ENCODE measurements at places on chromosomes 13 and 19.

DNA sequence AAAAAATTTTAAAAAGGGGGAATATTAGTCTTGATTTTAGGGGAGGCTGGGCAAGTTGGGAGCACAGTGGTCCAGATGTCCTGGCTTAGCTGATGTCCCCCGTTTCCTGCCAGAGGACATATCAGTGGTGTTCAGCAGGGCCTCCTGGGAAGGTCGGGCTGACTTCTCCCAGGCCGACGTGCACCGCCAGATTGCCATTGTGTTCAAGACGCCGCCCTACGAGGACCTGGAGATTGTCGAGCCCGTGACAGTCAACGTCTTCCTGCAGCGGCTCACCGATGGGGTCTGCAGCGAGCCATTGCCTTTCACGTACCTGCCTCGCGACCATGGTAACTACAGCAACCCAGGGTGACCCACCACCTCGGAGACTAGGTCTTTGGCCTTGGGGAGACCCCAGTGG is 6.4 kb upstream of the CLASRP start:
- DNase-seq: no peak

DNA sequence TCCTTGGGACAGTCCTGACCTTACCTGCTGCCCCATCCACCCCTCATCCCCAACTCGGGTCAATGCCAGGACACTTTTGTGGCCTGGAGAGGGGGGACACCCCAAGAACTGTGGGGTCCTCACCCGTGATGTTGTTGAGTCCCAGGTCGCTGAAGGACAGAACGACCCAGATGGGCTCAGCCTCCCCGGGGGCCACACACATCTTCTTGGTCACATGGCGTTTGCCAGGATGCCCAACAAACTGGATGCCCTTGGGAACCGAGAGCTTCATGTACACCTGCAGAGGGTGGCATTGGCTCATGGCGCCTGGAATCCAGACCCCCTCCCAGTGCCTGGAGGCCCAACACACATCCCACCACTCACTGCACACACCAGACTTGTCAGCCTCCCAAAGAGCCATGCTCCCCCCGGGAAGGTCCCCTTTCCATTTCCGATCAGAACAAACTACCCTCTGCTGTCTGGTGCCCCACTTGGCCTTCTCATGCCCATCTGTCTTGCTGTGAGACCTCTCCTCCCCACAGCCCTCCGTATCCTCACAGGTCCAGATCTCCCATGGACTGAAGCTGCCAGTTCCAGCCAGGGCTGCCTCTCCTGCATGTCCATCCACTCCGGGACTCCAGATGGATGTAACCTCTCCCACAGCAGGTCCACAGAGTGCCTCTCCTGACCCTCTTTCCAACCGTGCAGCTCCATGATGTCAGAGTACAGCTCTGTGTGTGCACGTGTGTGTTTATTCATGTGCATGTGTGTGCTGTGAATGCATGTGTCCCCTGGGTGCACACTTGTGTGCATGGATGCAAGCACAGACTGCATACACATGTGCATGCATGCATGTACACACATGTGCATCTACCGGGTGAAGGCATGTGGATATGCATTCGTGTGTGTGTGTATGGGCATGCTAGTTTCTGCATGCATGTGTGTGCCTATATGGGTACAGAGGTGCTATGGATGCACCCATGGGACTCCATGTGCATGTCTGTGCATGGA is 58.4 kb downstream of the F2RL3 start:
- no peak for DNase-seq

GRCh38 chr13:92487238-92487637 is 739.4 kb upstream of the GPC6 start:
- DNase-seq: no peak

GRCh38 chr13:48126944-48127830 is 32.3 kb upstream of the MED4 start:
- peak; percentile 25 for DNase-seq

GRCh38 chr19:58274771-58275201 is 4.0 kb upstream of the ZNF8 start:
- no peak for DNase-seq

DNA sequence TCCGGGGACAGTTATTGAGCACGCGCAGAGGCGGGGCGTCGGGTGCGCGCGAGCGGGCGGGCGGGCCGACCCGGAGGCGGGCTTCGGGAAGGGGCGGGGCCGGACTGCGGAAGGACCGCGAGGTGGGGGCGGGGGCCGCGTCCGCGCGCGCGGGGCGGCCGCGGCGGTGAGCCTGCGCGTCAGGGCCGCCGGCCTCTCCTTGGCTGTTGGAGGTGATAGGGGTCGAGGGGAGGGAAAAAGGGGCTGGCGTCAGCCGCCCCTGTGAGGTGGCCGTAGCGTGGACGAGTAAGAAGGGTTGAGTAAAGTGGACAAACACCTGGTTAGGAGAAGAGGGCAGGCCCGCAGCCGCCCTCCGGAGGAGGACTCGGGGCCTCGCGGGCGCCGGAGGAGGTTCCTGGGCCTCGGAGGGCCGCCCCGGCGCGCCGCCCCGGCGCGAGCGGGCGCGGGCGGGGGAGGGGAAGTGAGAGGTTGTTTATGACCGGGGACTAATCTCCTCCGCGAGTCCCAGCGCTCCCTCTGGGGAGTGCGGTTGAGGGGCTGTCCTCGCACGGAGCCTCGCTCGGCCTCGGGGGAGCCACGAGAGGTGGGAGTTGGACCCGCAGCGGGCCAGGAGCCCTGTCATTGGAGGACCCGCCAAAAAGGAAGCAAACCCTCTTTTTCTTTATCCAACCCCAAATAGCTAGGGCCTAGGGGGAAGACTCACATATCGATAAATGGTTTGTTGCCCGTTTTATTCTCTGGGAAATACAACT is 547 bp upstream of the INTS6 start:
- peak; percentile 50 for DNase-seq

GRCh38 chr19:5148794-5149190 is 179.9 kb downstream of the KDM4B start:
- DNase-seq: no peak

- no peak for DNase-seq
Observed at GRCh38 chr13:74871369-74872070, 610.4 kb downstream of the TBC1D4 start.

GRCh38 chr19:16949496-16950023 is 60.8 kb downstream of the F2RL3 start:
- DNase-seq: no peak

GRCh38 chr13:50999641-51000040 is 90.0 kb downstream of the RNASEH2B start:
- no peak for DNase-seq

GRCh38 chr19:46990991-46991676 is 28.5 kb upstream of the NPAS1 start:
- DNase-seq: peak; percentile 60

DNA sequence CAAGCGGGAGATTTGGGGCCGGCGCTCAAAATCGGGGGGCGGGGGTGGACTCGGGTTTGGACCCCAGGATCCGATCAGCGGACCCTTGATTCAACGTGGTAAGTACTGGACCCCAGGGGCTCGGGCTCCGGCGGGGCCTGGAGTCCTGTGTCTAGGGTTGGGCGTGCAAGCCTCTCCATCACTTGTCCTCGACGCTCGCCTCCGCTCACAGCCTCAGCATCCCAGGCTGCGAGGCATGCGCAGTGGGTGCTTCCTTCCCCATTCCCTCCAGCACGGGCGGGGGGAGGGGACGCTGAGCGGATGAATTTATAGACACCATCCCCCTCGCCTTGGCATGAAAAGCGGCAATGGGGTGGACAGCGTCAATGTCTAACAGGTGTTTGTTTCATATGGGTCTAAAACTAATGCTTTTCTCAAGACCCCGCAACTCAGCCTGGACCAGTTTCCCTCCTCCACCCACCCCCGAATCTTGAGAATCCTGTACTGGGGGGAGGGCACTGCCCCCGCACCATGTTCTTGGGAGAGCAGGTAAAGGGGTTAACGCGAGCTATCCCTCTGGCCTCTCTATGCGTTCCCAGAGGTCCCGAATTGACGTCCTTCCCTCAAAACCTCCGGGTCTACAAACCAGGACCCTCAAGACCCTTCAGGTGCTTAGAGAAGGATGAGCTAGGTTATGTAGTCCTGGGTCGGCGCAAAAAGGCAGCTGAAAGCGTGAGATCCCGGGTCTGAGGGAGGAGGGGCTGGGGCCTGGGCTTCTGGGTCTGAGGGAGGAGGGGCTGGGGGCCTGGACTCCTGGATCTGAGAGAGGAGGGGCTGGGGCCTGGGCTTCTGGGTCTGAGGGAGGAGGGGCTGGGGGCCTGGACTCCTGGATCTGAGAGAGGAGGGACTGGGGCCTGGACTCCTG is 579 bp downstream of the CPT1C start:
- peak; percentile 56 for DNase-seq

DNA sequence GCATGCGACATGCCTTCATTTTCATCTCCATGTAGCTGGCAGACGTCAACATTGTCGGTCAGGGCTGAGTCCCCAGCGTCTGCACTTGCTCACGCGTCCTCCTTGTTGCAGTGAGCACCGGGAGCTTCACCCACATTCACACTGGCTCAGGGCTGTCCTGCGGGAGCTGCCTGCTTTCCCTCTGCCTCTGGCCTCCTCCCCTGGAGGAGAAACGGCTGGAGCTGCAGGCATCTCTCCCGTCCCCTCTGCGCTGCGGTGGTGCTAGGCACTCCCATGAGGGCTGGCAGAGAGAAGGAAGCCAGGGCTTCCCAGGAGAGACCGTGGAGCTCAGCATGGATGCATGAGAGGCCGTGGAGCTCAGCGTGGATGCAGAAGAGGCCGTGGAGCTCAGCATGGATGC is 18.4 kb upstream of the TMEM255B start:
- DNase-seq: no peak

DNA sequence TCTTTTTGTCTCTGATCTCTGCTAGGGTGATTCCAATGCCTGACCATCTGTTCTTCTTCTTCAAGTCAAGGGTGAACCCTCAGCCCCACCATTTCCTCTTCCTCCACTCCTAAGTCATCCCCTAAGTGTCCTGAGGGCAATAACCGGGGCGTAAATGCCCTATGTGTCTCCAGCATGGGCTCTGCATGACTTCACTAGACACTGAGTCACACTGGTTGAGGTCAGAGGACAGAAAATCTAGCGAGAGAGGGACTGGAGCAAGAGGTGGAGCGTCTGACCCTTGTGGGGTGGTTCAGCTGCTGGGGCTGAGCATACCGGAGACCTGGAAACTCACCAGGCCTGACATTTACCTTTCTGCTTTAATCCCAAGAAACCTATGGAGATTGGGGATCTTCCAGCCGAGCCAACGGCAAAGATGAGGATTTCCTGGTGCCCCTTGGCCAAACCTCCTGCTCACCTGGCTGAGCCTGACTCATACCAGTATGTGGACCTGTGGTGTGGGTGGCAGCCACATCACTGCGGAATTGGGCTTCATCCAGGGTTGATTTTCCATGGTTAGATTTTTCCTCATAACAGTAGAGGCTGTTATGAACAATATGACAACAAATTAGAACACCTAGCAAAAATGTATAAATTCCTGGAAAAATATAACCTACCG is 26.9 kb downstream of the SCGB2B2 start:
- DNase-seq: no peak

- no peak for DNase-seq
Observed at GRCh38 chr13:83733293-83733692, 149.0 kb downstream of the SLITRK1 start.

DNA sequence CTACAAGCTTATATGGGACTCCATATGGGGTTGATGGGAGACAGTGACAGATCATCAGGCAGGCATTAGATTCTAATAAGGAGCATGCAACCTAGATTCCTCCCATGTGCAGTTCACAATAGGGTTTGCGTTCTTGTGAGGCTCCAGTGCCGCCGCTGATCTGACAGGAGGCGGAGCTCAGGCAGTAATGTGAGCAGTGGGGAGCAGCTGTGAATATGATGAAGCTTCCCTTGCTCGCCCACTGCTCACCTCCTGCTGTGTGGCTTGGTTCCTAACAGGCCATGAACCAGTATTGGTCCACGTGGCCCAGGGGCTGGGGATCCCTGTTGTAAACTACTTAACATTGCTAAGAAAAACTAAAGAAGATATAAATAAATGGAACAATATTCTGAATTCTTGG is 378.4 kb downstream of the KCNRG start:
- no peak for DNase-seq

GRCh38 chr19:13984875-13985741 is 21.0 kb downstream of the RFX1 start:
- DNase-seq: no peak

- no peak for DNase-seq
Observed at GRCh38 chr19:39275578-39275977, 7.4 kb downstream of the IFNL2 start.

DNA sequence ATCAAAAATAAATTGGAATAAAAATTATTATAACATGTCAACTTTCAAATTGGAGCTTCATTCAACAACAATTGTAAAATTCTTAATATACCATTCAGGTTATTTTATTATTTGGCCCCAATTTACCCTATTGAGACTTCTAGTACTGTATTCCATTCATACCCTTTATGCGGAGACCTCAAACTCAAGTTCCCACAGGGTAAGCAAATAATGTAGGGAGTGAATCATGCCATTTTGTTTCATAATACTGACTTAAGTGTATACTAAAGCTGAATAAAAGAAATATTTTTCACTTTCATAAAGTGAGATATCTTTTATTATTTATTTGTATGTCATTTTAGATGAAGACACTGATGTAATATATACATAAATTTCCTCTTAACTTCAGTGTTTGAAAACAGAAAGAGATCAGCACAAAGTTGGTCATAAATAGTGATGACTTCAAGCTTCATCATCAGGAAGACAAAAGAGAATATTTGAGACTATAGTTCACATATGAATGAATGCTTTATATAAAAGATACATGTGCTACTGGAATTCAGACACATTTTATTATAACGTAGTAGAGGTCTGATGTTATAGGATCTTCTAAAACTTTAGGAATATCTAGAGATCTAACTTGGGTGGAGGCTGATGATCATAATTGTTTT is 894.4 kb upstream of the PCDH9 start:
- no peak for DNase-seq

DNA sequence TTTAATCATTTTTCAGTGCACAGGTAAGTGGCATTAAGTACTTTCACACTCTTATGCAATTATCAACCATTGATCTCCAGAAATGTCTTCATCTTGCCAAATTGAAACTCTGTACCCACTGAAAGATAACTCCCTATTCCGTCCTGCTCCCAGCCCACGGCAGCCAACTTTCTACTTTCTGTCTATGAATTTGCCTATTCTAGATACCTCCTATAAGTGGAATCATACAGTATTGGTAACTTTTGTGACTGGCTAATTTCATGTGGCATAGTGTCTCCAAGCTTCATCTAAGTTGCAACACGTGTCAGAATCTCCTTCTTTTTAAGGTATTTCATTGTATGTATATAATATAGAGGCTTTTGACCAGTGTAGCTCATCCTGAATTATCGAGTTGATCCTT is 5.7 kb upstream of the CEACAM18 start:
- no peak for DNase-seq

- DNase-seq: no peak
Observed at GRCh38 chr13:111401755-111402154, 81.3 kb downstream of the TEX29 start.

- no peak for DNase-seq
Observed at GRCh38 chr19:51698296-51698695, 5.2 kb downstream of the SPACA6 start.

DNA sequence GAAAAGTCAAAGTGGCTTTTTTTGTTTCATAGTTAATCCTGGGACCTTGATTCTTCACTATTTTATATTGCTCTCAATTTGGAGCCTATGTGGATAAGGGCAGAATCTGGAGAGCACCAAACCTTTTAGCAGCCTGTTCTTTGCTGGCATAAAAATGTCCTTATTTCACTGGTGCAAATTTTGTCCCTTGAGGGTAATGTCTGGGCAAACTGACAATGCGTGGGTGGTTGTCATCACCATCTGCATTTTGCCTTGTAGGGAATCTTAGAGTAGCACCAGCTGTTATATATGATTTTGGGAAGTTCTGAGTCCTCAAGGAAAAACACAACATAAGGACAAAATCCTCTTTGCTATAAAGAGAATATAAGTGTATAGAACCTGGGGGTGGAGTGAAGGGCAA is 336.9 kb upstream of the HTR2A start:
- DNase-seq: no peak
